Activated CD4-positive, alpha-beta T cell treated with anti-CD3 and anti-CD28 coated beads, Interleukin-2, amount 10 ng/mL, durations not matched to agents 24 days and 14 days (primary cell): ENCODE measurements at places on chromosomes 3 and 15.

GRCh38 chr15:85543741-85544155 is 163.3 kb downstream of the AKAP13 start:
- H3K36me3 ChIP-seq, result peaks cover 31% of the 10 kb centered on the region
- no peaks in the 10 kb centered on the region for H3K27me3 ChIP-seq
- H3K4me1 ChIP-seq, result peaks cover 75% of the 10 kb centered on the region
- DNase-seq, result peak; percentile 82

DNA sequence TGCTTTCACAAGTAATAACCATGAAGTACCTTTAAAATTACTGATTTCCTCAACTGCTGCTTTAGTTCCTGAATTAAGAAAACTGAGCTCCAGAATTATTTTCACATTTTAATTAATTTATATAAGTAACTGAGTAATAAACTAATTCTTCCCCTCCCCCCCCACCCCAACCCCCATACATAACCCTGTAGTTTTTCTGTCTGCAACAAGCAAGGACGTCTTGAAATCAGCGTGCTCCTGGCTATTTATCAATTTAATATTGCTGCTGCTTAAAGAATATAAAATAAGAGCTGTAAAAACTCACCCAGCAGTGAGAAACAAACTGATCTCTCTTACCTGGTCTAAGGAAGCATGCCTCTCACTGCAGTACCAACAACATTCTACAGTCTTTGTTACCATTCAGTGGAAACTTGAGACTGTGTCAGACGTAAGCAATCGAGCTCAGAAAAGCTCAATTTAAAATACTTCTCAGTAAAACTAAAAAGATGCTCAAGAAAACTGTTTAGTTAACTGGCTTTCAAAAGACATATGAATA is 121.0 kb downstream of the TFDP2 start:
- peak overlapping the region; percentile 87 for H3K4me3 ChIP-seq
- H3K4me1 ChIP-seq, result peaks cover 13% of the 10 kb centered on the region
- H3K36me3 ChIP-seq, result peaks cover 3% of the 10 kb centered on the region
- DNase-seq, result peak; percentile 84
- H3K27ac ChIP-seq, result peak overlapping the region; percentile 59
- no peaks in the 10 kb centered on the region for H3K27me3 ChIP-seq

DNA sequence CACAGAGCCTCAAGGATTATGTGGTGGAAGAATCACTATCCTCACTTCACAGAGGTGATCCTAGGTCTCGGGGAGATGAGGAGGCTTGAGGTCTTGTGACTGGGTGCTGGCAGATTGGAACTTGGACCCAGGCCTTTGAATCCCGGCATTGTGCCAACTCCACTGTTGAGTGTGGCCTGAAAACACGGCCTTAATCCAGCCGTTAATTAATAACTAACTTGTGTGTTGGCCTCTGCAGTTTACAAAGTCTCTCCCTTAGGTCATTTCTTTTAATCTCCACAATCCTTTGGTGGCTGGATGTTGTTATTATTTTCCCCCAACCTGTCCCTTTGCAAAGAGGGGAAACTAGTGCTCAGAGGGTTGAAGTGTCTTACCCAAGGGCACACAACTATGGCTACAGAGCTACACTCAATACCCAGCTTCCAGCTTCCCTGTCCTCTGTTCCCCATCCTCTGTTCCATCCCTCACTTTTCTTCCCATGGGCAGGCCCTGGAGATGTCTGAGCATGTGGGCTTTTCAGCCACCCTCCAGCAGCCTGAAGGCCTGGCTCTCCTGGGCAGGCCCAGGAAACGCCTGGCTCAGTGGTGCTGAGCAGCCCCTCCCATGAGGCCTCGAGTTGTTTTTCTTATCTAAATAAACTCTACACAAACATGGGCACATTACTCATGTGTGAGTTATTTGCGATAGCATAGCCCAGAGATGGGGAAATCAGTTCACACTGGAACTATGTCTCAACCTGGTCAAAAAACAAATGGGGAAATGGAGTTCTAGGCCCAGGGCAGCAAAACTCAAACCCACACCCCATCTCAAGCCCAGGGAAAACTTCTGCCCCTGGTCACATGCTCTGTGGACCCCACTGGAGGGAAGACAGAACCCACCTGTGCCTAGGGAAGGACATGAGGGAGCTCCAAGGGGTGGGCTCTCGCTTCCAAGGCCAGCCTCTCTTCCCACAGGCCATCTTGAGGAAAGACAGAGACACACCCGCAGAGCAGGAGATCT is 16.8 kb upstream of the SMAD3 start:
- H3K4me1 ChIP-seq, result peaks cover 20% of the 10 kb centered on the region
- no peaks in the 10 kb centered on the region for H3K27me3 ChIP-seq
- no peak overlapping the region for H3K4me3 ChIP-seq
- H3K36me3 ChIP-seq, result no peaks in the 10 kb centered on the region
- DNase-seq, result no peak

- H3K4me1 ChIP-seq, result no peaks in the 10 kb centered on the region
- no peak for DNase-seq
- no peaks in the 10 kb centered on the region for H3K27me3 ChIP-seq
- H3K4me3 ChIP-seq, result no peak overlapping the region
These were observed 152.1 kb downstream of the NEK10 start for GRCh38 chr3:27216955-27217552.

GRCh38 chr15:66725464-66725785 is 23.4 kb downstream of the SMAD6 start:
- no peaks in the 10 kb centered on the region for H3K36me3 ChIP-seq
- DNase-seq, result no peak
- H3K4me1 ChIP-seq, result peaks cover 18% of the 10 kb centered on the region
- H3K27ac ChIP-seq, result peak overlapping the region; percentile 1
- H3K4me3 ChIP-seq, result no peak overlapping the region
- H3K27me3 ChIP-seq, result peaks cover 3% of the 10 kb centered on the region

DNA sequence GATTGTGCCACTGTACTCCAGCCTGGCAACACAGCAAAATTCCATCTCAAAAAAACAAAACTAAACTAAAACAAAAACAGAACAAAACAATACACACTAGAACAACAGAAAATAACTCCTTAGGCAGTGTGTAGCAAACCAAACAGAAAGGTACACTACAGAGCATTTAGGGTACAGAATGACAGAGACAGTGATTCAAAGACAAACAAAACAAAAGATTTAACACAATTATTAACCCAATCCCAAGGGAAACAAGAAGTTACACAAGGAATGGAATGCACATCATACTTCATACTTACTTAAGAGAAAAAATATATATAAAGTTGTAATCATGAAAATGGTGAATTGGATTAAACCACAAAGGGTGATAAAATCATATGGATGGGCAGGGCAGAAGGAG is 12.9 kb downstream of the SLC25A20 start:
- no peaks in the 10 kb centered on the region for H3K27me3 ChIP-seq
- no peak overlapping the region for H3K4me3 ChIP-seq
- H3K27ac ChIP-seq, result peak overlapping the region; percentile 3
- H3K36me3 ChIP-seq, result peaks cover 17% of the 10 kb centered on the region
- H3K4me1 ChIP-seq, result no peaks in the 10 kb centered on the region
- DNase-seq, result no peak

- peaks cover 9% of the 10 kb centered on the region for H3K27me3 ChIP-seq
- peaks cover 13% of the 10 kb centered on the region for H3K4me1 ChIP-seq
- no peak overlapping the region for H3K4me3 ChIP-seq
- H3K27ac ChIP-seq, result no peak overlapping the region
These were observed 2.9 kb upstream of the GRM2 start for GRCh38 chr3:51703761-51704510.

DNA sequence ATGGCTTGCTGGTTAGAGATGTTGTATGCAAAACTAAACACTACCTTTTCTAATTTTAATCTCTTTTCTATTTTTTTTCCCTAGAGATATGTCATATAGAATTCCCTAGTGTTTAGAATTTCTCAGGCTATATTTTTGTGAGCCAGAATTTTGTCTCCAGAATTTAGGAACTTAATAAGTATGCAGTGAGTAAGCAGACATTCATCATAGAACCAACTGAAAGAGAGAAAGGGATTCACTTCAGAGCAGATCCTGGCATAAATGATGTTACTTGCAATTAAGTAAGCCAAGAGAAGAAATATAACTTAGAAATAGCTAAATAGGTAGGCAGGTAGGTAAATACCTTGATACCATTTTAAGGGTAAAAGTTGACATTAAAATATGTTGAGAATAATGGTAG is 288.9 kb downstream of the ZNF385D start:
- DNase-seq, result no peak
- H3K27me3 ChIP-seq, result no peaks in the 10 kb centered on the region
- no peak overlapping the region for H3K27ac ChIP-seq
- H3K4me1 ChIP-seq, result no peaks in the 10 kb centered on the region
- H3K4me3 ChIP-seq, result no peak overlapping the region
- no peaks in the 10 kb centered on the region for H3K36me3 ChIP-seq

DNA sequence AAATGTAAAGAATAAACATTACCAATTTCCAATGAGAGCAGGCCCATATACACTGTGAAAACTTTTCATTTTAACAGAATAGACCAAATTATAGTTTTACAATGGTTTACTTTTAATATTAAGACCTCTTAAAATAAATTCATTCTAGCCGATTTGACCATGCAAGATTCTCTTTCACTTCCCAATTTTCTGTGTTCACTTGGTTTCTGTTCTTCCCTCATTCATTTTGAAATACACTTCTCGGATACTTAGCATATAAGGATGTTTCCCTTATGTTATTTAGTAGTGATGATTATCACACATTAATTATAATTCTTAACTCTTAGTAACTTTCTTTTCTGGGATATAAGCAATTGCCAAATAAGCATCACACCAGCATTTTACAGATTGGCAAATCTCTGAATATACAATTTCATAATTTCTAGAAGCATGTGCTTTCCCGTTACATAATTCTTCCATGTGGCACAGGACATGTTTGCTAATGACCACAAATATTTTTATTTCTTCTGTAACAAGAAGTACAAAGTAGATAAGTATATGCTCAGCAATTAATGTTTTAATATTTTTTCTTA is 13.9 kb downstream of the OR5H15 start:
- no peaks in the 10 kb centered on the region for H3K36me3 ChIP-seq
- H3K4me1 ChIP-seq, result no peaks in the 10 kb centered on the region
- peaks cover 7% of the 10 kb centered on the region for H3K27me3 ChIP-seq
- no peak overlapping the region for H3K27ac ChIP-seq
- DNase-seq, result no peak

- no peak overlapping the region for H3K4me3 ChIP-seq
- H3K27me3 ChIP-seq, result peaks cover 3% of the 10 kb centered on the region
- H3K4me1 ChIP-seq, result no peaks in the 10 kb centered on the region
These were observed 45.2 kb downstream of the SCN5A start for GRCh38 chr3:38604246-38604645.

GRCh38 chr3:12560505-12561190 is 3.8 kb downstream of the MKRN2 start:
- DNase-seq, result no peak
- peaks cover 14% of the 10 kb centered on the region for H3K36me3 ChIP-seq
- H3K4me3 ChIP-seq, result no peak overlapping the region
- peaks cover 44% of the 10 kb centered on the region for H3K4me1 ChIP-seq
- no peak overlapping the region for H3K27ac ChIP-seq

DNA sequence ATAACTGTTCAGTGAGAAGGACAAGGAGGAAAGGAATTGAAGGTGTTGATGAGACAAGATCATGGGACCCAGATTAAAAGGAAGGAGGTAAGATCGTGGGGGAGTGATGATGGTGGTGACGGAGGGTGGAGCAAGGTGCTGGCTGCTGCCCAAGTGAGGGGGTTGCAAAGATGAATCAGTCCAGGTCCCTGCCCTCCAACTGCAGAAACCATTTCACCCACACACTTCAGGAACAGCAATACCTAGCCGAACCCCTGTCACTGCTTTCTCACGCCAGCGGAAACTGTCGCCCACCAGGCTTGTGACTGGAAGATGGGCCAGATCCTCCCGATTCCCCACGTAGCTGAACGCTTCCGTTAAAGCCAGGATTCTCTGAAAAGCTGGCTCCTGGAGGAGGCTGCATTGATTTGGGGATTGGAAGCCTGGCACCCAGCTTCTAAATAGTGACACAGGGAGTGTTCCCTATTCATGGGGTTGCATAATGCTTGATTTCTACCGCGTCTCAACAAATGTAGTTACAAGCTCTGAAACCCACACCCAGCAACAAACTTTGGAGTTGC is 3.2 kb upstream of the LSG1 start:
- peak; percentile 64 for DNase-seq
- H3K36me3 ChIP-seq, result no peaks in the 10 kb centered on the region
- peak overlapping the region; percentile 80 for H3K27ac ChIP-seq
- peaks cover 2% of the 10 kb centered on the region for H3K27me3 ChIP-seq

GRCh38 chr15:69624816-69625215 is 172.2 kb downstream of the RPLP1 start:
- H3K4me3 ChIP-seq, result no peak overlapping the region
- no peaks in the 10 kb centered on the region for H3K36me3 ChIP-seq
- peaks cover 17% of the 10 kb centered on the region for H3K4me1 ChIP-seq
- H3K27ac ChIP-seq, result peak overlapping the region; percentile 48
- no peak for DNase-seq
- H3K27me3 ChIP-seq, result peaks cover 12% of the 10 kb centered on the region

DNA sequence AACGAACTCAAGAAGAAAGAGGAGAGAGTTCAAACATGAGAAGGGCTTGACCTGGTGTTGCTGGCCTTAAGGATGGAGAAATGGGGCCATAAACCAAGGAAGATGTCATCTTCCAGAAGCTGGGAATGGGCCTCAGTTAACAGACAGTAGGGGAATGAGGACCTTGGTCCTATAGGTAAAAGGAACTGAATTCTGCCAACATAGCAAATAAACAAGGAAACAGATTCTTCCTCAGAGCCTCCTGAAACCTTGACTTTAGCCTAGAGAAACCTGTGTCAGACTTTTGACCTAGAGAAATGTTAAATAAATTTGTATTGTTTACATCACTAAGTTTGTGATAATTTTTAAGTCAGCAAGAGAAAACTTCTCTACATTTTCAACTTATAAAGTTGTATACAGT is 336.8 kb downstream of the PLCL2 start:
- no peaks in the 10 kb centered on the region for H3K4me1 ChIP-seq
- no peak for DNase-seq
- H3K27ac ChIP-seq, result no peak overlapping the region
- H3K27me3 ChIP-seq, result no peaks in the 10 kb centered on the region
- H3K4me3 ChIP-seq, result no peak overlapping the region

DNA sequence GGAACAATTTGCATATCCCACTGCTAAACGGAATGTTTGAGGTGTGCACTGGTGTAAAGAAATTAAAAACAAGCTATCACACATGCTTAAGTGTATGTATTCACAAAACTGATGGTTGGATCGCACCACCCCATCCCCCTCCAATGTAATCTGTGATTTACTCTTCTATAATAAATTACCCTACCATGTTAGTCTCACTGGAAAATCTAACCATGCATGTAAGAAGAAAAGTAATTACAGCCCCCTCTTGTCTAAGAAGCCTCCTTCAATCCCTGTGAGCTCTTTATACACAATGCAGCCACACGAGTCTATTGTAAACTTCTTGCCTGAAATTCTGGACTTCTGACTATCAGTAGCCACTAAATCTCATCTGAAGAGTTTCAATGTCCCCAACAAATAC is 173.6 kb downstream of the ZBTB20 start:
- DNase-seq, result no peak
- no peak overlapping the region for H3K27ac ChIP-seq
- H3K27me3 ChIP-seq, result no peaks in the 10 kb centered on the region
- no peak overlapping the region for H3K4me3 ChIP-seq

DNA sequence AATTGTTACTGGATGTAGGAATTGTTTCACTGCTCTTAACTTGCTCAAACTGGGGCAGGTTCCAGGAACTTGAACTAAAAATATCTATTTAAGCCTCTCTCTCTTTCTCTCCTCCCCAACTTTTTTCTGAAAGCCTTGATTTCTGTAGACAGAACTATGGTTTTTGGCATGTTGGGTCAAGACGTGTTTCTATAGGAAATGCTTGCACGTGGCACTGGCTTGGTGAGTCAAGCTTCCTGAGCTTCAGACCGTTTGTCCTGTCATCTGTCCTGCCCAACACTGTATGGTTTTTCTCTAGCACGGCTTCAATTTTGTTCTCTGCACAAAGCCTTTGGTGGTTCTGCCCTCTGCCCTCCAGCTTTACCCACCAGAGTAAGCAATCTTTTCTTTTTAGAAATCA is 13.5 kb downstream of the EAF1 start:
- H3K4me1 ChIP-seq, result peaks cover 14% of the 10 kb centered on the region
- DNase-seq, result no peak
- H3K27ac ChIP-seq, result no peak overlapping the region
- H3K36me3 ChIP-seq, result peaks cover 79% of the 10 kb centered on the region
